Stimulated activated CD4-positive, alpha-beta T cell treated with anti-CD3 and anti-CD28 coated beads, Interleukin-4, amount 100 ng/mL, for 4 hours (primary cell): ENCODE measurements at places on chromosomes 2 and 18.

DNA sequence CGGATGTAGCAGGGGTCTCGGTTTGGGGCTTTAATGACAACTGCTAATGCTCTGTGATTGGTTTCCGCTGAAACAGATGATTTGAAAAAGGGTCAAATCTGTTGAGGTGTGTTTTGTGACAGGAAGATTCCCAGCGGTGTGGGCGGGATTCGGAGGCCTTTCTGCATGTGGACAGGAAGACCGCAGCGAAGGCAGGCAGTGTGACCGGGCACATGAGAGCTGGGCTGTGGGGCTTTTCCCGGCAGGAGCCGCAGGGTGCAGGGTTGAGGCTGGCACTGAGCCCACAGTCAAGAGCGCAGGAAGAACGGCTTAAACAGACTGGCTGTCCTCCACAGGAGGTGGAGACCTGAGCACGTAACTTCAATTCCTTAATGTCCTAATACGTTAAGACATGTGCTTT is 180.0 kb upstream of the TPO start:
- DNase-seq = no peak

- DNase-seq = peak; percentile 39
Observed at GRCh38 chr2:198054299-198054698, 249.9 kb downstream of the PLCL1 start.

- DNase-seq = no peak
Observed at GRCh38 chr2:168632709-168633121, 169.7 kb upstream of the NOSTRIN start.

DNA sequence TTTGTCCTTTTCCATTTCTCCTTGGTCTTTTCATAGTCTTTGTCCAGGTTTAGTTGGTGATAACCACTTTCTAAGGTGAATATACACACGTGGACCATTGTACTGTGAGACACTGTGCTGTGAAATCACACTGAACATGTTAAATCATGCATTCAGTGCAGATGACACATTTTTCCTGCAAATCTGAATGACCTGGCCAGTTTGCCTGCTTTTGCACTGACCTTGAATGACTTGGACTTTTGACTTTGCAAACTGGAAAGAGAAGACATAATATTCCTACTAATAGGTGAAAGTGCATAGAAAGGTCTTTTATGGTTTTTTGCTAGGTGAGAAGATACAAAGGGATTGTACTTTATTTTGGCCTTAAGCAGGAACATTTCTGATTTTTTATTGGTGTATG is 21.7 kb upstream of the PHLPP1 start:
- no peak for DNase-seq

DNA sequence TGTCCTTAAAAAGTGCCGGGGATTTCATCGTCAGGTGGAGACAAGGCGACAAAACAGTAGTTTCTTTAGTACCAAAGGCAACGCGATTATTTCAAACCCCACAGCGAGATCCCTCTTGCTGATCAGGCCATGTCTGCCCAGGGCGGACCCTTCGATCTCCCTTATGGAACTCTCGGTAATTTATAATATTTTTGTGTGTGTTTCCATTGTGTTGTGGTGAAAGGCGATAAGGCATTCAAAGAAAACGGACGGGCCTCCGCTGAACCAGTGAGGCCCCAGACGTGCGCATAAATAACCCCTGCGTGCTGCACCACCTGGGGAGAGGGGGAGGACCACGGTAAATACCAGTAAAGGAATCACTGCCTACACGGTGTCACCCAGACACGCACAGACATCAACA is 1.4 kb upstream of the GAD1 start:
- DNase-seq = no peak
